ENCODE measurements at places on chromosomes 7 and 10. TPM values are rescaled to one million over a fixed set of nuclear protein-coding genes. Genes with fewer than 3 reads are reported as not detected.

TFEC gene
- polyA plus RNA-seq: not detected

TET1 gene
- polyA plus RNA-seq: 0.84 TPM

HMX2 gene
- not detected for polyA plus RNA-seq

PLEKHS1 gene
- not detected for polyA plus RNA-seq

HKDC1 gene
- polyA plus RNA-seq: 0.34 TPM

- no peak for DNase-seq
Measured at GRCh38 chr7:77837966-77838365, 39.4 kb downstream of the PHTF2 start.

DNA sequence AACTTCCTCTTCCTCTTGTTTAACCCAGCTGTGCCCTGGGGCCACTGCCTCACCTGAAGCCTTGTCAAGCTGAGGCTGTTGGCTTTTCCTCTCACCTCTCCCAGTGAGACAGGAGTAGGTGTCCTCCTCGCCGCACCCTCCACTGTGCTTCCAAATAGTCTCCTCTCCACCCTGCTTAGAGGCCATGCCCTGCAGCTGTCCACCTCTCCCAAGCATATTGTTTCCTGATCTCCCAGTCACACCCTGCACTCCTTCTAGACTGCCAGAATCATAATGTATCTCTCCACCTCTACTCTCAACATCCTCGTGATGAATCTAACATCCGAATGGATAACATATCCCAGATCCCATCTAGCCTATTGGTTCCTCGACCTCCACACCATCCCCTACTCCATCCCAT lies 196.3 kb upstream of the GHITM start:
- no peak for DNase-seq

DNA sequence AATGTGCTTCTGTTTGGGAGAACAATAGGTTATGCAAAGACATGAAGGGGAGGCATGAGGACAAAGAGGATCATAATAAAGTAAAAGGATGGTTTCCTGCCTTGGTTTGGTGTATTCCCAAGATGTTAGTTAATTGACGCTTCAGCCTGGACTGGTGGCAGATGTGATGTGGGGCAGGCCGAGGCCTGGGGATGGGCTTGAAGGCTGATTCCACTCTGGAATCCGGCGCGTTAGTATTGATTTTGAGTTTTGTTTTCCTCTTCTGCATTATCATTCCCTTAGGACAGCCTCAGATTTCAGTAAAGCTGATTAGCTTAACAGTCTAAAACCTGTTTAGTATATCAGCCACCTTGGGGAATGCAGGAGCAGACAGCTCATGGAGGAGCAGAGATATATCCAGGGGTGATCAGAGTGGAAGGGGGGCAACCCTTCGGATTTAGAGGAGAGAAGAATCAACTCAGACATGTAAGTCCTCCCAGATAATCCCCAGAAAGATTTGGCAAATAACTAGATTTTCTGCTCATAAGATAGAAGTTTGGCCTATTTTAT lies 159.8 kb upstream of the MTPN start:
- DNase-seq: no peak

DNA sequence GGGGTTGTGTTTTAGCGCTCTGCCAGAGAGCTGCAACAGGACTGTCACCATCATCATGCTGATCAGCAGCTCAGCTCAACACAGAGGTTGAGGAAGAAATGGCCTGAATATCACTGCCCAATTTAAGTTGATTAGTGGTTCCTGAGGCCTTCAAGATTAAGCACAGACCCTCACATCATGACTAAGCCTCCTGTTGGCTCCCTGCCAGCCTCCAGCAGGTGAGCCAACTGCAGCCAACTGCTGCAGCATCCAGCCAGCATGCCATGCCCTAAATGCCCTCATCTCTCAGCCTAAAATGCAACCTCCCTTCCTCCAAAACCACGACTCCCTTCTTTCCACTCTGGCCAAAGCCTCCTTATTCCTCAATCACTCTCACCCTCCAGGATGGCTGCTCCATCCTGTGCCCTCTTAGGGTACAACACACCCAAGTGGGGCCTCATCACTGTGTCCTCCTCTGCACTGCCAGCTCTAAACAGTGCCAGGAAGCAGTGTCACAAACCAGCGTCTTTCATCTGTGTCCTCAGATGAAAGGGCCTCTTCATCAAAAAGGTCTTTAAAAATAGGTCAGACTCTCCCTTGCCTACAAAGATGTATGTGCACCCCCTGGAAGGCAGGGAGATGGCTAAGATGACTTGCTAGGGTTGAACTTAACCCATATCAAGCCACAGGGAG lies 259.3 kb downstream of the ZEB1 start:
- no peak for DNase-seq

GRCh38 chr7:107667341-107667740 lies 6.7 kb downstream of the SLC26A4 start:
- DNase-seq: no peak

DNA sequence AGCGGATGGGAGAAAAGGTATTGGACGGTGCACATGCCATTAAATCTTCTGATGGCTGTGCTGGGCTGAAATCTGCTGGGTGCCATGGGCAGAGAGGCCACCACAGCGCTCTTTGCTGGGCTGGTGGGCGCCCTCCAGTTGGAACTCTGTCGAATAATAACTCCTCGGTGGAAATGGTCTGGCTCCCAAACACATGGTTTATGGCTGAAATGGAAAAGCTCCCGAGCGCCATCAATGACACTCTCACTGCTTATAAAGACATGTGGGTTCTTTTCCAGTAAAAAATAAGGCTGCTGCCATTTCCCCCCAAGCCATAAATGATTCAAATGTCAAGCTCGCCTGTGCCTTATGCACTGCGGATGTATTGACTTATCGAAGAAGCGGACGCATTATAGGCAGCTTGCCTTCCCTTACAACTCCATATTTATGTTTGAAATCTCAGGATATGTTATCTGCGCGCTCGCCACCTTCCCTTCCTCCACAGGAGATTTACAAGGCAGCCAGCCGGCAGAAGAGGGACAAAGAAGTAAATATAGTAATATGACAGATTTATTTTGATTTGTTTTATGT lies 239.0 kb upstream of the MKI67 start:
- DNase-seq: no peak

DNA sequence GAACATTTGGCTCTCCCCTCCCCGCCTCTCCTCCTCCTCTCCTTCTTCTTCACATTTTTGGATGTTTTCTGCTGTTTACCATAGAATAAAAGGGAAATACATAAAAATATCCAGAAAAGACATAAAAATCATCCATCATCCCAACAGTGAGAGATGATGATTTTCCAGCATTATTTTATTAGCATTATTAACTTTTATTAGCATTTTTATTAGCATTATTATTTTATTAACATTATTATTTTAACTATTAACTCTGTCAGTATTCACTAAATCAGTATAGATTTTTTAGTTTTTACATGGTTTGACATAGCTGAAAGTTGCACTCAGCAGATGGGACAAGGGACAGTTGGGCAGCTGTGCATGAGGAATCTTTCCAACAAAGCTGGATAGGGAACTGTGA lies 16.2 kb upstream of the SLC35B4 start:
- no peak for DNase-seq

- no peak for DNase-seq
Measured at GRCh38 chr7:46568420-46569132, 647.5 kb upstream of the IGFBP3 start.

- no peak for DNase-seq
Measured at GRCh38 chr7:30525429-30525828, 20.8 kb upstream of the GGCT start.

All from GM23248 (cell line).